Right ventricle myocardium inferior (tissue), 1 donor: ENCODE measurements at places on chromosomes 6 and 20.
A peak's percentile ranks its signal among the peaks of the same experiment; 100 is the strongest.

DNA sequence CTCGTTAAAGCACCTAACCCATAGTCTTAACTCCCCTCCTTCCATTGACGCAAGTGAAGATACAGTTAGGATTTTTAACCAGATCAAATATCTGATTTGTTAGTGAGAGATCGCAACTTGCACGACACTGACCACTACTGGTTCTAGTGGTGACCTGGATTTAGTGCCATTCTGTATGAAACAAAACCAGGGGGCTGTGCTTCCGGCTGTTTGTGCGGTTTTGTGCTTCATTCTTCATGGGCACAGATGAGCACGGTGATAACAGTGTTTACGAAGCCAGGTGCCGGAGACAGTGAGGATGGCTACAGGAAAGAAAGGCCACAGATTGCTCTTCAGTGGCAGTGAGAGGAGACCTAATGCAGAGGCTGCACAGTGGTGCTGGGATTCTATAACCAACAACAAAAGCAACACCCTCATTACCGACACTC lies 75.5 kb downstream of the NOL4L start:
- no peak for DNase-seq

GRCh38 chr6:85456782-85457181 lies 6.9 kb downstream of the NT5E start:
- DNase-seq: no peak

DNA sequence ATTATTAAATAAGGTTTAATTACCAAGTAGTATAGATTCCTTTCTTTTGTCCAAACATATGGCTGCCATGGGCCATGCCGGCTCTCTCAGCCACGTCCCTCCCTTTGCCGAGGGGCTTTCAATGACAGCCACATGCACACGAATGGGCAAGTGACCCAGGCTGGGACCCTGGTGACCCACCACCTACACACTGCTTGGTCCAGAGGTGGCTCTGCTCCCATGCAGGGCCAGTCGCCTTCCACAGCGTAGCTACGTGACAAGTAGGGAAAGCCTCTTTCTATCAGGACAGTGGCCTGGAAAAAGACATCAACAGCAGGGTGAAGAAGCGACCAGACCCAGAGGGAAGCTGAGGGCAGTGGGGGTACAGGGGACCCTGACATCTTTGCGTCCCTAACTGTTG lies 152.8 kb upstream of the CST7 start:
- peak; percentile 44 for DNase-seq

GRCh38 chr6:82033631-82034211 lies 213.8 kb downstream of the IBTK start:
- peak; percentile 49 for DNase-seq

- DNase-seq: no peak
These were observed 6.5 kb downstream of the RIPOR2 start for GRCh38 chr6:24929242-24929641.

- DNase-seq: no peak
These were observed 26.6 kb upstream of the C6orf58 start for GRCh38 chr6:127550403-127550802.

DNA sequence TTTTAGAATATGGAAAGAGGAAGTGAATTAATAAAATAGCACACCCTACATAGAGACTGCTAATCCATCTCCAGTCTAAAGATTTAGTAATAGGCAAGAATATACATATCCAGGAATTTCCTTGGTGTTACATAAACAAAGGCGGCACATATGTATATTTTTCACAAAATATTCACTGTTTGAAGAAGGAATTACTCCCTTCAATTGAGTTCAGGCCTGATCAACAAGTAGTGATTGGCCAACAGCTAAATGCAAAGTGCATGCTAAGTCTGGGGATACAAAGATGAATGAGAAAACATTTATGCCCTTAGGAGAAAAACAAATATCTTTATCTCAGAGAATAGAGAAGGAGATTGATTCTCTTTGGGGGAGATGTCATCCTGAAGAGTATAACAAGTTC lies 6.5 kb upstream of the HCRTR2 start:
- no peak for DNase-seq

DNA sequence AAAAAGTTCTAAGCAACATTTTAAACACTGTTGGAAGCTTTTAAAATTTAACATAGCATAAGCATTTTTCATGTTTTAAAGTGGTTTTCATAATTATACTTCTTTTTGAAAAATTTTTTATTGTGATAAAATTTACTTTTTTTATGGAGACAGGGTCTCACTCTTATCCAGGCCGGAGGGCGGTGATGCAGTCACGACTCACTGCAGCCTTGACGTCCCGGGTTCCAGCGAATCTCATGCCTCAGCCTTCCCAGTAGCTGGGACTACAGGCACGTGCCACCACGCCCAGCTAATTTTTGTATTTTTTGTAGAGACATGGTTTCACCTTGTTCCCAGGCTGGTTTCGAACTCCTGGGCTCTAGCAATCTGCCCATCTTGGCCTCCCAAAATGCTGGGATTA lies 46.1 kb upstream of the TULP4 start:
- no peak for DNase-seq
